ENCODE measurements at places on chromosomes 16 and 17.
A peak's percentile ranks its signal among the peaks of the same experiment; 100 is the strongest.

GRCh38 chr16:66299349-66299748, 67.1 kb upstream of the CDH5 start:
- DNase-seq = no peak

DNA sequence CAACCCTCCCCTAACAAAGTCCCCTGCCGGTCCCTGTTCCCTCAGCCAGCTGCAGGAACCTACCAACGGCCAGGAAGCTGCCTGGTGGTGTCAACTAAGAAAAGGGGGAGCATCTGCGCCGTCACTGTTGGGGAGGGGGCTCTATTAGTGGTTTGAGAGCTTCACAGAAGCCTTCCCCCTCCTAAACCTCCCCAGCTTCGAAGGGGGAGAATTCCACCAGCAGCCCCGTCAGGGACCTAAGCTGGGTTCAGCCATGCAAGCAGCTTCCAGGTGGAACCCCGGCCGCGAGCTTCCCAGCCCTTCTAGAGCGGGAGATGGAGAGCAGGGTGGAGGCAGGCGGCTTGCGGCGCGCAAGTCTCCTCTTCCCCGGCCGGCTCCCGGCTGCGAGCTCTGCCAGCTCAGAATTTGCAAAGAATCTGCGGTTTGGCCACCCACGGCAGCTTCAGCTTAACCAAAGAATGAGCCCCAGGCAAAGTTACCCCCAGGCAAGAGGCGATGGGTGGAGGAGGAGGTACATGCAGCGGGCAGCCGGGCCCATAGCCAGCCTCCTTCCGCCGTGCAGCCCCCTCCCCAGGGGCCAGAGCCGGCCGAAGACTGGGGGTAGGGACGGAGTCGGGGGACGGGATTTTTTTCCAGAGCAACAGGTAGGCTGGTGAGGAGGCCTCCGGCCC, 33.7 kb downstream of the DDX19A start:
- peak; percentile 81 for DNase-seq

DNA sequence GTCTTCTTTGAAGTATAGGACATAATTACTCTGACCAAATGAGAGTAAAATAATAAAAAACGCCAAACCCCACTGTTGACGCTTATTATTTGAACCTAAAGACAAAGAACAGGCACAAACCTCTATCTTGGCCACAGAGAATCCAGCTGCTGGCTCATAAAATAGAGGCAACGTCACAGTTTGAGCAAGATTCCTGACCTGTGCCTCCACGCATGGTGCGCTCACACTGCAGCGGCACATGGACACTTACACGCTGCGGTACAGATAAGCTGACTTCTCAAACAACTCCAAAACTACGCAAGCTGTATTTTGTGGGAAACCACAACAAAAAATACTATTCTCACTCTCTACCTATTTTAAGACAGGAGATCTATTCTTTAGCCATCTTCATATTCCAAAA, 38.8 kb upstream of the TRAP1 start:
- DNase-seq = no peak

DNA sequence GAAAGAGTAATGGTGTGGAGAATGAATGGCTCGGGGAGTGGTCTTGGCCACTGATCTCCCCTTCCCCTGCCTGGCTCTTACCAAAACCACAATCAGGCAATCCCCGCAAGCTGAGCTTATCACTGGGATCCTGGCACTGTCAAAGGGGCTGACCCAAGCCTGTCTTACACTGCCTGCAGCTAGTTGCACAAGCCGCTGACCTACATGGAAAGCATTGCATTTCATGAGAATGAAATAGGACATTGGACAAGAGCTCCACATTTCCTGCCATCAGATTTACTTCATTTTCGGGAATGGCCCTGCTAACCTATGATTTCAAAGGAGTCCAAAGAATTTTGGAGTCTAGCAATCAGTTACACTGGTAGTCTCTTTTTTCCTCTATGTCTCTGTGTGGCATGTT, 146.4 kb downstream of the PCTP start:
- no peak for DNase-seq

GRCh38 chr17:33515974-33516373, 222.9 kb upstream of the ASIC2 start:
- DNase-seq = no peak

GRCh38 chr17:16282522-16282921, 65.5 kb downstream of the PIGL start:
- DNase-seq = no peak

- DNase-seq = no peak
Measured at GRCh38 chr17:43402078-43402477, 3.3 kb downstream of the ARL4D start.

- DNase-seq = no peak
Measured at GRCh38 chr17:3828151-3828851, 17.7 kb downstream of the NCBP3 start.

DNA sequence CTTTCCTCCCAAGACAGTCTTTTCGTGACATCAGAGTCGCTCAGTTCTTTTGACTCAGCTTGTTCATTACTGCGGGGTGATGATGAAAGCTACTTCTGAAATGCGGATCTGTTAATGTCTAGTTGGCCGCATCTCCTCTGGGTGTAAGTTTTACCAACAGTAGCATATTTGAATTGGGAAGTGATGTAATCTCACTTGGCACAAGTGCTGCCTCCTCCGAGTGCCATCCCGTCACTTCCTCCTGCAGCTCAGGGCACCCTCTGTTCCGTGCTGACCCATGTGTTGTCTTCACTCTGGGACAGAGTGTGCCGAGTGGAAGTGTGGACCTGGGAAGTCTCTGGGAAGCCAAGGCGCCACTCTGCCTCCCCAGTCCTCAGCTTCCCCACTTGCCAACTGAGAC, 8.9 kb downstream of the ADAD2 start:
- DNase-seq = no peak

GRCh38 chr16:67391424-67392300, 1.6 kb downstream of the TPPP3 start:
- no peak for DNase-seq

DNA sequence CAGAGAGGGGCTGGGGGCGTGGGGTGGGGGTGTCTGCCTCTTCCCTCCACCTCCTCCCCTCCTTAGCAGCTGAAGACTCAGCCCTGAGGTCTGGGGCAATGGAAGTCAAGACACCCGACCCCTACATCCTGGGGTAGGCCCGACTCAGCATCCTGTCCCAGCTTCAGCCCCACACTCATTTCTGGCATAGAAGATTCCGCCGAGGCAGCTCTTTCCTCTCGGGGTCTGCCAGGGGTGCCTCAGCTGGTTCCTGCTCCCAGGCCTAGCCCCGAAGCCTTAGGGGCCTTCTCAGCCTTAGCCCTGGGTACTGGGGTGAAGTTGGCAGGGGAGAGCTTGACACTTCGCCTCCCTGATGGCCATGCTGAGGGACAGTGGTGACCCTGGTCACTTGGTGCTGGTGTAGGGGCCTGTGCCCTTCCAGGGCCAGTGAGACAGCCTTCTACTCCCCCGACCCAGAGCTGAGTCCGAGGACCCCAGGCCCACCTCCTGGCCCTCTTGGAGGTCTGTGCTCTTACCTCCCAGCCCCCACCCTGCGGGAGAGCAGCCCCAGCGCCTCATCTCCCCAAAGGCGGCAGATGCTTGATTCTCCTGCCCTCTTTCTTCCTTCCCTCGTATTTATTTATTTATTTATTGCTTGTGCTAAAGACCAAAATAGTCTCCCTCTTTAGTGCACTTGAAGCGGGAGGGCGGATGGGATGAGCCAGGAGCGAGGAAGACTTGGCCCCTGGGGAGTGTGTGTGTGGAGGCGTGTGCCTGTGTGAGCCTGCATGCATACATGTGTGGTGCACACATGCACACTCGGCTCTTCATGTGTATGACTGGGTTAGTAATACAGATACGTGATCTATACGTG, 42.5 kb downstream of the KCNJ12 start:
- no peak for DNase-seq

DNA sequence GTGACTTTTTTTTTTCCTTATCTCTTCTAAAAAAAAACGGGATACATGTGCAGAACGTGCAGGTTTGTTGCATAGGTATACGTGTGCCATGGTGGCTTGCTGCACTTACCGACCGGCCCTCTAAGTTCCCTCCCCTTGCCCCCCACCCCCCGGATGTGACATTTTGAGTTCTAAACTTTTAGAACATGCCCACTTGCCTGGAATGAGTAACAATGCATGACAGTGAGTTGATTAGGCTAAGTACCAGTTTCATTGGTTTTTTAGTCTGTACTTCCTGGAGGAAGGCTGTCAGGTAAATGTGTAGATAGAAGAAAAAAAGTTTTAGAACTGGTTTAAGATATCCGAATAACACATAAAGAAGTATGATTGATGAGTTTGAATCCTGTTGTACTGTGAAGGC, 4.0 kb downstream of the BPTF start:
- peak; percentile 49 for DNase-seq

- DNase-seq = no peak
Measured at GRCh38 chr17:8459107-8459506, 23.4 kb downstream of the NDEL1 start.

DNA sequence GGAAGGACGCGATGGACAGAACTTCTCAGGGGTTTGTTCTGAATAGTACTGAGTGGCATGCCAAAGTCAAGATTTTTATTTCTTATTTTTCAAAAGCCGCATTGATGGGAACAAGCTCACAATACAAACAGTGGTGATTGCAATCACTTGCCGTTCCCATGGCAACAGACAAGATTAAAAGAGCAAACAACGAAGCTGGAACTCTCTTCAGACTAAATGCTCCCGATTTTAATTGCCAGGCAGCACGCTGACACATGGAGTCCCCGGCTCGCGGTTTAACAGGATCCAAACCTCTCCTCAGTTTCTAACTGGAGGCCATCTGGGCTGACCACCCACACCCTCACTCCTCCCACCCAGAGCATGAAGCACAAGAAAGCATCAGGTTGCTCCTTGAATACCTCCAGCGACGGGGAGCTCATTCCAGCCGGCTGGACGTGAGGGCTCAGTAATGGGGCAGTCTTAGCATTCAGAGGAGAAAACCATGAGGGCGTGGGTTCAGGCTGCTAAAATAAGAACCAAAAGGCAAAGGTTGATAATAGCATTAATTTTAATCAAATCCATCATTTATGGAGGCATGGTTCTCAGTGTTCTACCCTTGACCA, 41.5 kb downstream of the AIPL1 start:
- no peak for DNase-seq

DNA sequence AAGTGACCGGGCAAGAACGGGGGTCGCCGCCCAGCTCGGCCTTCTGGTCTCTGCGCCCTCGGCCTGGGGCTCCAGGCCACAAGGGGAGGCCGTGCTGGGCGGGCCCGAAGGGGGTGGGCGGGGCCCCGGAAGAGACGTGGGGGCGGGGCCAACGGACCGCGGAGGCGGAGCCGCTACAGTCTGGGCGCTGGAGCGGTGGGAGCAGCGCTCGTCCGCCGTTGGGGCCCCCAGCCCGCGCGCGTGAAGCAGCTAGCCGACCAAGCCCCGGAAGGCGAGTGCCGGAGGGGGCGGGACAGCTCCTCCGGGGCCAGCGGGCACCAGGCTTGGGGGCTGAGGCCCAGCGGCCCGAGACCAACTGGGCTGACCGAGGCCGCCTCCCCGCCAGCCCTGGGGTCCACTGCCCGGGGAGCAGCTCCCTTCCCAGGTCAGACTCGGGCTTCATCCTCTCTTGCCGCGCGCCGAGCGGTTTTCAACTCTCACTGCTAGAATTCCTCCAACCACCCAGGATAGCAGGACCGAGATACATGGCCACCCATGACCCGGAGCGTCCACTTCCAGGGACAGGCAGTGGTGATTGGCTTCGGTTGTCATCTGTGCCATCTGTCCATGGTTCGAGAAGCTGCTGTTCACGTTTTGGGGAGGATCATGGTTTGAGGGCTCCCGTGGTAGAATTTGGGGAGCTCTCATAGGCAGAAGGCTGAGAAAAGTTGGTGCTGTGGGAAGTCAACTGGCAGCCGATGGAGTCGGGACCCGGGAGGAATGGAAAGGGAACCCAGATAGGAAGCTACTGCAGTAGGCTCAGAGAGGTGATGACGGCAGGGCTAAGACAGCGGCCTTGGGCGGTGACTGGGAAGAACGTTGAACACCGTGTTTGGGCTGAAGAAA, 44.6 kb upstream of the LCMT1 start:
- peak; percentile 85 for DNase-seq

GRCh38 chr17:71184716-71185115, 936.1 kb upstream of the SOX9 start:
- DNase-seq = no peak

GRCh38 chr16:81275795-81276194, 37.3 kb downstream of the BCO1 start:
- no peak for DNase-seq

DNA sequence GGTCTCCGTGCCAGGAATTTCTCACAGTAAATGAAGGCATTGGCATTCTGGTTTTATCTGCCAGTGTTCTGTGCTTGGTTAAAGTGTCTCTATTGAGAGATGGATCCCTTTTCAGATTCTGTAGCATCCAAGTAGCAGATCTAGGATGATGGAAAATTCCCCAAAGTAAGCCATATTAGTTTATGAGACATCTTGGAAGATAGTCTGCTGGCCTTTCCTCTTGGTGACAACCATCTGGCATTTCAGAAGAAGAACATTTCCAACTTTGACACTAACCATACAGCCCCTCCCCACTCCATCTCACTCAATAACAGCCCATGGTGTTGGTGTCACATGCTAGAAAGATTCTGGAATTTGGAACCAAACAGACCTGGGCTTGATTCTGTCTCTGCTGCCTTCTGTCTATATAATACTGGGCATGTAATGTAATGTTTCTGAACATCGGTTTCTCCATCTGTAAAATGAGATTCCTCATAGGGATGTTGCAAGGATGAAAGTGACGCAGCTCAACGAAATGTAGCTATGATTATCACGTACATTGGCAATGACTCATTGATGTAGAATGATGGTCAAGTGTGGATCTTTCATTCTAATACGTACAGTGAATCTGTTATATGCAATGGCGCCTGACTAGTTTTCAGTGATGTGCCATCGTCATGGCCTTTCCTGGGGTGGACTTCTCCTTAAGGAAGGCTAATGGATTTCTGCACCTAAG, 32.6 kb upstream of the PIRT start:
- DNase-seq = no peak

GRCh38 chr16:79658301-79659033, 57.9 kb upstream of the MAF start:
- peak; percentile 18 for DNase-seq

DNA sequence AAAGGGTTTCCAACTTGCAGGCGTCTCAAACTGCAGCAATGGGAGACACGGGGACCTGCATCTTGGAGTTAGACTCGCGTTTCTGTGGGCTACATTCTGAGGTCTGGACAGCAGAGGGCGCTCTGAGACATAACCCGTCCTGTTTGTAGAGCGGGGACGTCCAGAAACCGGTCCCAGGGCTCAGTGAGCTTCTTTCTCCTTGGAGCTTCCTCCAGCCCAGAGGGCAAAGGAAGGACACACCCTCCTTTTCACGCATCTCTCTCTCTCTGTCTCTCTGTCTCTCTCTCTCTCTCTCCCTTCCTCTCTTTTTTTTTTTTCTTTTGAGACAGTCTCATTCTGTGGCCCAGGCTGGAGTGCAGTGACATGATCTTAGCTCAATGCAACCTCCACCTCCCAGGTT, 19.8 kb downstream of the COX4I1 start:
- peak; percentile 94 for DNase-seq

Measured in activated CD4-positive, alpha-beta T cell treated with anti-CD3 and anti-CD28 coated beads, Interleukin-2, amount 50 U/mL, for 48 hours (primary cell).